Vein endothelial cell (primary cell): ENCODE measurements at places on chromosomes 16 and 17. TPM values are rescaled to one million over a fixed set of nuclear protein-coding genes. Genes with fewer than 3 reads are reported as not detected.

PIMREG gene
- 8.8 and 16.2 TPM in 2 replicates for total RNA-seq

GRB7 gene
- total RNA-seq = not detected in 2 replicates

CCL4L2 gene
- total RNA-seq = not detected in 2 replicates

FASN gene
- 92.1 and 158 TPM in 2 replicates for total RNA-seq

OXLD1 gene
- 24.5 and 29.7 TPM in 2 replicates for total RNA-seq
